Esophagus squamous epithelium (tissue), 5 donors: ENCODE measurements at places on chromosomes 13 and 19.
A peak's percentile ranks its signal among the peaks of the same experiment; 100 is the strongest.

DNA sequence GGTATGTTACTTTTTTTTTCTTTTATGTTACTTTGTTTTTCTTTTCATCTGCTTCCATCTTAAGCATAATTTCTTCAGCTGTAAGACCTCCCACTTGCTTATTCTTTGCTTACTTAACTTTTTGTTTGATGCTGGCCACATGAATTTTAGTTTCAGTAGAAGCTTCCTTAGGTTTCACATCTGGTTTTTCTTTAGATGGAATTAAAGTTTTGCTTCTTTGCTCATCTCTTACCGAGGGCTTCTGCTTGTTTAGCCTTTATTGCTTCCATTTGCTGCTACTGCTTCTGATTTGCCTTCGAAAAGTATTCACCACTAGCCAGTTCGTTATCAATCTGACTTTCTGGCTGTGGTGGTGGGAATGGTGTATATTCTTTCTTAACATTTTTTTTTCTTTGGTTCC is 90.9 kb downstream of the GJA3 start:
- H3K36me3 ChIP-seq: peaks cover 21% of the 10 kb centered on the region
- no peak overlapping the region for H3K27ac ChIP-seq
- DNase-seq: no peak
- H3K27me3 ChIP-seq: no peaks in the 10 kb centered on the region
- H3K4me1 ChIP-seq: no peaks in the 10 kb centered on the region
- no peak overlapping the region for H3K4me3 ChIP-seq

GRCh38 chr13:37410316-37410715 is 188.3 kb downstream of the POSTN start:
- no peak overlapping the region for H3K27ac ChIP-seq
- no peak for DNase-seq
- H3K36me3 ChIP-seq: no peaks in the 10 kb centered on the region
- peaks cover 6% of the 10 kb centered on the region for H3K4me1 ChIP-seq
- H3K27me3 ChIP-seq: no peaks in the 10 kb centered on the region

DNA sequence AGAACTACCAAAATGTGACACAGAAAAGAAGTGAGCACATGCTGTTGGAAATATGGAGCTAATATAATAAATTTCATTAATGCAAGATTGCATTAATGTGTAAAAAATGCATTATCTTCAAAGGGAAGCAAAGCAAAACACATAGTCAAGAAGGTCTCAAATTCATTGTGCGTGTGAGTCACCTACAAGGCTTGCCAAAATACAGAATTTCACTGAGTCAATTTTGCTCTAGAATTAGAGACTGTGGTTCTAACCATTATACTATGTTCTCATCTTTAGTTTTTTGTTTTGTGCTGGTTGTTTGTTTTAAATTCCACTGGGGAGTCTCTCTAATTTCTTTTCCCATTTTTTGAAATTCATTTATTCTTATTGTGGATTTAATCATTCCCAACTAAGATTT is 149.8 kb upstream of the SLITRK1 start:
- no peaks in the 10 kb centered on the region for H3K4me1 ChIP-seq
- H3K27ac ChIP-seq: no peak overlapping the region
- no peaks in the 10 kb centered on the region for H3K36me3 ChIP-seq
- no peaks in the 10 kb centered on the region for H3K27me3 ChIP-seq
- no peak for DNase-seq
- no peak overlapping the region for H3K4me3 ChIP-seq

DNA sequence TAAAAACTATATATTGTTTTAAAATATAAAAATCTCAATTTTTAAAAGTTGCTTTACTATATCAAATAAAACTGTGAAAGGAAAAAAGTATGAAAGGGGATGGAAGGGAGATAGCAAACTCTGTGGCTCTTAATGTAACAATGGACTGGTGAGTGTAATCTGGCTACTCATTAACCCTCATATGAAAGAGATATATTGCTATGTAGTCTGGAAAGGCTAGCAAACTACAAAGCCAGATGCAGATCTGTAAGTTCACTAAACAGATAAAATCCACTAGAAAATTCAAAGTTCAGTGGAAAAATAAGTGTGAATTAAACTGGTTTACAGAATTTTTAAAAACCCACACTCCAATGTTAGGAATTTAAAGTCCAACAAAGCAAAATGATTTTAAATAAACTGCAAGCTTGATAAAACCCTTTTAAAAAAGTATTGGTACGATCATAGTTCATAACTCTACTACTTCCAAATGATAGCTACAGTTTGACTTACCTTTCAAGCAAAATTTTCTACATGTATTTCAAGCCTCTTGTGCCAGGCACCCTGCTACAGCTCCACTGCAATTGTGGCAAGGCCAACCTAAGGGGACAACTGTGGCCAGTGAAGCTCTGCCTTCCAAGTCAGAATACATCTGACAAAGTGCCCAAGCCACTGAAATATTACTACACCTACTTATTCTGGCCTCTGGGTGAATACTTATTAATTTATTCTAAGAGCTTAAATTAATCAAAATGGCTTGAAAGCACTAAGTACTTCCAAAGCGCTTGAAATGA is 647 bp upstream of the ELF1 start:
- H3K4me3 ChIP-seq: peak overlapping the region; percentile 49
- H3K36me3 ChIP-seq: no peaks in the 10 kb centered on the region
- H3K27me3 ChIP-seq: no peaks in the 10 kb centered on the region
- DNase-seq: no peak
- peaks cover 22% of the 10 kb centered on the region for H3K4me1 ChIP-seq

GRCh38 chr13:43544011-43544410 is 242.8 kb downstream of the ENOX1 start:
- no peaks in the 10 kb centered on the region for H3K4me1 ChIP-seq
- H3K4me3 ChIP-seq: no peak overlapping the region
- DNase-seq: no peak
- H3K27ac ChIP-seq: no peak overlapping the region

DNA sequence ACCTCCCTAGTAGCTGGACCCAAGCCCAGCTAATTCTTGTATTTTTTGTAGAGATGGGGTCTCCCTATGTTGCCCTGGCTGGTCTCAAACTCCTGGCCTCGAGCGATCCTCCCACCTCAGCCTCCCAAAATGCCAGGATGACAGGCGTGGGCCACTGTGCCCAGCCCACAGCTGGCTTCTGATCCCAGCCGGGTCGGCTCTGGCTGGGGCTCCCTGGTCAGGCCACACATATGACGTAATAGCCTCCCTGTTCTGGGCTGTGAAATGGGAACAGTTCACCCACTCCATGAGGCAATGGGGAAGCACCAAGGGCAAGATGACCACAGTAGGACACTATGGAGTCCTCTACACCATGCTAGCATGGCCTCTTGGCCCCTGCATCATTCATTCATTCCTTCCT is 41.1 kb downstream of the TINCR start:
- H3K27ac ChIP-seq: no peak overlapping the region
- no peak overlapping the region for H3K4me3 ChIP-seq
- H3K4me1 ChIP-seq: no peaks in the 10 kb centered on the region
- no peak for DNase-seq
- no peaks in the 10 kb centered on the region for H3K27me3 ChIP-seq

DNA sequence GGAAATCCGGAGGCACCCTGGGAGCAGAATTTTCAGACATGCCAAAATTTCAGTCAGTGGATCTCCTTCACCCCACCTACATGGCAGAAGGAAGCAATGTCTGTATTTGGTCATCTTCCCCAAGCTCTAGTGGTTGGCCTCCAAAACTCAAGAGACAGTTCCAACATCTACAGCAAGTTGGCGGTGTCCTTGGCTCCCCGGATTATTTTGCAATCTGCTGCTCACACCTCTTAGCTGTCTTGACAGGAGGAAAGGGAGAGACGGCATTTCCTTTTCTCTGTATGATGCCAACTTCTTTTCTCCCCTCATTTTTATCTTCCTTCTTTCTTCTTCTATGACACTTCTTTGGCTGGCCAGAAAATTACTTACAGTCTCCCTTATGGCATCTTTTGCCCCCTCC is 159.9 kb downstream of the SUCLA2 start:
- H3K4me3 ChIP-seq: no peak overlapping the region
- H3K4me1 ChIP-seq: no peaks in the 10 kb centered on the region
- H3K27ac ChIP-seq: no peak overlapping the region
- no peaks in the 10 kb centered on the region for H3K36me3 ChIP-seq
- no peak for DNase-seq

DNA sequence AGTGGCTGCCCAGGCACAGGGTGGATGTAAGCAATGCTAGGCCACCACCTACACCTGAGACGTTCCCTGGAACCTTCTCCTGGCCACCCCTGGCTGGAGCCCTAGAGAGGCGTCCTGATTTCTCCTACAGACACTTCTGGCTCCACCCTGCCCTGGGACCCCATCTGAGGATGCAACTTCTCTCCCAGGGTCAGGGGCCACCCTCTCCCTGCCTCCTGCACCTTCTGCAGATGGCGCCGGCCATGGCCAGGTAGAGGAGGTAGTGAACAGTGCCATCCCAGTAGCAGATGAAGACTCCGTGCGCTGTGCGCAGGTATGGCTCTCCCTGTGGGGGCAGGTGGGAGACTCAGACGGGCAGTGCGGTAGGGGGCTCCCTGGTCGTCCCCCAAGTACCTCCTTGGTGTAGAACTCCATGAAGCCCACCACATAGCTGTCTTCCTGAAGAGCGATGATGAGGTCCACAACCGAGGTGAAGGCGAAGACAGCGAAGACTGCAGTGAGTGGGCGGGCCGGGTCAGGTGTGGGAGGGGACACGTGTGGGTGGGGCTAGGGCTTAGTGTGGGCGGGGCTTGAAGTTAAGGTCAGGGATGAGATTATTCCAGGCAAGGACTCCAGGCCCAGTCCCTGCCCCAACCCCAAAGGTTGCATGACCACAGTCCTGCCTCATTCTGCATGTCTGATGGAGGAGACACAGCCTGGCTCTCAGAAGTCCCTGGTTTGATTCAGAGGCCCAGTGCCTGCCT is 3.0 kb downstream of the TM6SF2 start:
- no peak overlapping the region for H3K27ac ChIP-seq
- H3K27me3 ChIP-seq: peaks cover 28% of the 10 kb centered on the region
- H3K36me3 ChIP-seq: no peaks in the 10 kb centered on the region
- no peak overlapping the region for H3K4me3 ChIP-seq
- H3K4me1 ChIP-seq: peaks cover 8% of the 10 kb centered on the region

DNA sequence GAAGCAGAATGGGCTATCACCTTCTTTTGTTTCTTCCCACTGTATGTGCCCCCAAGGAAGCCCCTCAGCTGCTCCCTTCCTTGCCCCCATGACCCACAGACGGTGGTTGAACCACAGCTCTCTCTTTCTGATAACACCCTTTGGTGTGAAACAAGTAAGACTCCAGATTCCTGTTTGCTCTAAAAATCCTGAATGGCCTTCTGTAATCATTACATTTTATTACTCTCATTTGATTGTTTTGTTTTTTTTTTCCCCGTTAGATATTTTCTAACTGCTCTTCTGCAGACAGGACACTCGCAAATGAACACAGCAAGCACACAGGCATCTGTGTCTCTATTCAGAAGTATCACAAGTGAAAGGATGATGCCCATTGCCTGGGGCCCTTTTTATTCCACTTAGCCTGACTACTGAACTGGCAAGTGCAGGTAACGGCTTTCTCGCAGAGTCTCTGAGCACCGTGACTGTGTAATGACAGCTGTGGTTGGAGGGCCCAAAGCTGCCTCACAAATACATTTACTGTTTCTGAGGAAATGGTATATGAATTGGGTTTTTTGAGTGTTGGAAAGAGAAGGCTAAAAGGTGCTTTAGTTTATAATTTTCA is 59.3 kb downstream of the OXGR1 start:
- H3K36me3 ChIP-seq: no peaks in the 10 kb centered on the region
- DNase-seq: no peak
- no peak overlapping the region for H3K4me3 ChIP-seq
- H3K4me1 ChIP-seq: no peaks in the 10 kb centered on the region
- no peak overlapping the region for H3K27ac ChIP-seq

- no peak overlapping the region for H3K27ac ChIP-seq
- DNase-seq: no peak
- H3K36me3 ChIP-seq: no peaks in the 10 kb centered on the region
- no peak overlapping the region for H3K4me3 ChIP-seq
Observed at GRCh38 chr13:106326751-106327150, 208.7 kb downstream of the EFNB2 start.

GRCh38 chr19:29413435-29413834 is 112.4 kb upstream of the VSTM2B start:
- H3K27me3 ChIP-seq: no peaks in the 10 kb centered on the region
- no peak overlapping the region for H3K27ac ChIP-seq
- DNase-seq: no peak
- no peaks in the 10 kb centered on the region for H3K4me1 ChIP-seq
- no peaks in the 10 kb centered on the region for H3K36me3 ChIP-seq
